ENCODE measurements at places on chromosomes 2 and 18.

- no peak for DNase-seq
Observed at GRCh38 chr2:85811180-85812093, 57.6 kb downstream of the ATOH8 start.

DNA sequence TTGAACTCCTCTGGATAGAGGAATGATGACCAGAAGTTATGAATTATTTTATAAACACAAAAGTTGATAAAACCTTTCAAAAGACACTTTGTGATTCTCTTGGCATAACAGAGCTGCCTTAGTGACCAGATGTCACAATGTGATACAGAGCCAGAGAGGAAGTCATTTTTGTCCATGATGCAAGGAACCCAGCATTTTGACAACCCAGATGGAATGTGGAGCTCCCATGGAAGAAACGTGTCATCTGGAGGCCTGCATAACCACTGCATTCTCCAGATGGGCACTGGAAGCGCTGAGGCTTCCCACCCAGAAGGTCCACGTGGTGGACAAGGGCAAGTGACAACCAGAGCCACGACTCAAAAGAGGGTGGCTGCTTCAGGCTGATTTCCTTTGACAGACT lies 30.1 kb downstream of the HRH4 start:
- no peak for DNase-seq

DNA sequence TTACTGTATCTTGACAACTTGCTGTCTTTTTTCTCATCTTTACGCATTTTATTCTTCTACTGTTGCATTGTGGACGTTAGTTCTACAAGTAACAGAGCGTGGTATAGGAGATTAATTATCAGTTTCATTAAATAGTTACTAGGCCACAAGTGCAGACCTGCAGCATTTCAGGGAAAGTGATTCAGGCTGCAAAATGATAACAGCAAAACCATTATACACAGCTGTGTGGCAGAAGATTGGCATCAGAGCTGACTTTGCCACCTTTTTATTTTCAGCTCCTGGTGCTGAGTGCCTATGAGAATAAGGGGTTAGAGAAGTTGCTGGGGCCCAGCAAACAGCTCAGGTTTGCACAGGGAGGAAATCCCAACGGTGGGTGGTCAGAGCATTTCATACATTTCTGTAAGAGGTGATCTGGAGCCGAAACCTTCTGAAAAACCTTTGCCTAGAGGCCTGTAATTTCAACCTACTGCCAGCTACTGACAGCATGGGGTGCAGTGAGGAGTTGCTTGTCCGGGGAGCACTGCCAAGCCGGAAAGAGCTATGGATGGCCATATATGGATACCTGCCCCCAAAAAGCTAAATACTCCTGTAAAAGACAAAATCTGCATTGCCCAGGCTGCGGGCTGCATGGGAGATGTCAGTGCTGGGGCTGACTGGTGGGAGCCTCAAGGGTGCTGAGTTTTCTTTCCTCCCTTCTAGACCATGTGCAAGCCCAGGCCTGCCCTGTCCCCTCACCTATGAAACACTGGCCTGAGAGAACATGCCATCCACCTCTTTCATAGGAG lies 2.7 kb upstream of the CCBE1 start:
- no peak for DNase-seq

- peak; percentile 36 for DNase-seq
Observed at GRCh38 chr2:100819370-100820272, at the start of gene NPAS2. Gene NPAS2 (plus strand): TSS chr2:100820139. CDS start chr2:100904755, 84,616 bp downstream.

GRCh38 chr2:156309167-156309566 lies 23.4 kb downstream of the NR4A2 start:
- no peak for DNase-seq

- no peak for DNase-seq
Observed at GRCh38 chr2:8153258-8153718, 528.6 kb upstream of the ID2 start.

- no peak for DNase-seq
Observed at GRCh38 chr18:69674292-69674877, 273.3 kb downstream of the CD226 start.

DNA sequence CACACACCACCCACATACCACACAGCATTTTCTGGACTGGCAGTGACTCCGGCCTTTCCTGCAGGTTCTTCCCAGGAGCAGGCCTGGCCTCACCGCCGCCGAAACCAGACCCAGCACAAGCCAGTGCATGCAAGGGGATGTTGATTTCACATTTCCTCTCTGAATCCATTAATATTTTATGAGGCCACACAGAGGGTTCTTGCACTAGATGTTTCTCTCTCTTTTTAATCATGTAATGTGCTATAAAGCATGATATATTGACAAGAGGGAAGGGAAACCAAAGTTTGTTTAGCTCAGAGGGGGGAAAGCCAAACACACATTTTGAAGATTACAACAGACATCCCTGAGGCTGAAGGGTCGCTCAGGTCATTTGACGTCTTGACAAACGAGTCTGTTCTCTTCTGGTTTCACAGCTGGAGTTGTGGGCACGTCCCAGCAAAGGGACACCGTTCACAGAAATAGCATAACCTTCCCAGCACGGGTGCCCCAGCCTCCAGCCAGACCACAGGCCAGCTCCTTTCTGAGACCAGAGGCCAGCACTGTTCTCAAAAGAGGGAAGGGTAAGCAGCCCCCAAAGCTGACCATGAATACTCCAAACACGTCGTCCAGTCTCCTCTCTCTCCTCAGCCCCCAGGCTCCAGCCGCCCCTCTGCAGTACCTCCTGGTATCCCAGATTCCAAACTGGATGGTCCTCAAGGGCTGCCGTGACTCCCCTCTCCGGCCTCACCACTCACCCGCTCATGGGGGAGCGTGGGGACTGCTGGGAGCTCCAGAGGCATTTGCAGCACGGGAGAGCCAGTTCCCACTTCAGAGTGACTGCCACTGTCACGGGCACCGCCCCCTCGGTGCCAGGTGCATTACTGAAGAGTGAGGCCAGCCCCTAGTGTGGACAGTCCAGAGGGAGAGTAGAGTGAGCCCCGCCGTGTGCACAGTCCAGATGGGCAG lies 340.3 kb upstream of the SALL3 start:
- DNase-seq, result no peak

DNA sequence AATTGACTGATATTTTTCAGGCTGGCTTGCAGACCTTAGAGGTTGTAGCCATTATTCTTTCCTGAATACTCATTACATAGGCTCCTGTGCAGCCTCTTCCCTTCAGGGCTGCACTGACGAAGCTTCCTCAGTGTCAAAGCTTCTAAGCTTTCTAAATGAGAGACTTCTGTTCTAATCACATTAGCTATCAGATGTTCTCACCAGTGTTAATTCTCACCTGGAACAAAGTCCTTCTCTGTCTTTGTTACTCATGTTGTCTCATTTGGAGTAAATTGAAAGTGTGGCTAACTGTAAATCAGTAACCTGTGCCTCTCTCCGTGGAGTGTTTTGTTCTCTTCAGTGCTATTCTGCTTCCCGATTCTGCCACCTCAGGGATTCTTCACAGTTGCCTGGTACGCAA lies 76.9 kb downstream of the MC4R start:
- DNase-seq, result no peak

DNA sequence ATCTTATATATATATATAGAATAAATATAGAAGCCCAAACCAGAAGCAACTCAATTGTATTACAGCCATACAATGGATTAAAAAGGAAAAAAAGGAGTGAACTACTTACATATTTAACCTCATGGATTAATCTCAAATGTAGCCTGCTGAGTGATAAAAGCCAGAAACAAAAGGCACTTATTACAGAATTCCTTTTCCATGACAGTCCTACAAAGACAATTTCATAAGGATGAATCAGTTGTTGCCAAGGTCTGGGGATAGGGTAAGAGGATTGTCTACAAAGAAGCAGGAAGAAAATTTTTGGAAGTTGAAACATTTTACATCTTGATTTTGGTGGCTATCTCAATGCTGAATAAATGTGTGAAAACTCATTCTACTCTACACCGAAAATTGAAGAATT lies 103.9 kb upstream of the DCC start:
- DNase-seq, result no peak

GRCh38 chr2:147224070-147224469 lies 620.8 kb upstream of the ACVR2A start:
- no peak for DNase-seq

- no peak for DNase-seq
Observed at GRCh38 chr2:65921116-65921515, 488.7 kb upstream of the SPRED2 start.

- no peak for DNase-seq
Observed at GRCh38 chr18:49072524-49072934, 121.8 kb upstream of the SMAD7 start.

- no peak for DNase-seq
Observed at GRCh38 chr2:130387804-130388203, 31.9 kb downstream of the PTPN18 start.

- no peak for DNase-seq
Observed at GRCh38 chr18:59708988-59709387, 11.8 kb upstream of the CCBE1 start.

GRCh38 chr2:112754564-112754963 lies 9.8 kb downstream of the CKAP2L start:
- no peak for DNase-seq

DNA sequence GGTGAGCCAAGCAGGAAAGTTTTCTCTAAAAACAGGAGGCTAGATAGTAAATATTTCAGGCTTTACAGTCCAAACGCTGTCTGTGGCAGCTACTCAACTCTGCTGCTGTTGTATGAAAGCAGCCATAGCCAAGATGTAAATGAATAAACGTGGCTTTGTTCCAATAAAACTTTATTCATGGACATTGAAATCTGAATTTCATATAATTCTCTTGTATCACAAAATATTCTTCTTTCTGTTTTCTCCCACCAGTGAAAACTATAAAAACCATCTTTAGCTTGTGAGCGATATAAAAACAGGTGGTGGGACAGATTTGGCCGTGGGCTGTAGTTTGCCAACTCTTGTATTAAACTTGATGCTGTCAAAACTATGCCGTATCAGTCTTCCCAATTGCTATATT lies 333.0 kb downstream of the PTPRM start:
- no peak for DNase-seq

All from stimulated activated naive CD8-positive, alpha-beta T cell treated with anti-CD3 and anti-CD28 coated beads, Interleukin-15, amount 100 ng/mL, for 72 hours (primary cell).